Head of caudate nucleus (tissue), 42 donors: ENCODE measurements at places on chromosomes 7 and 10.

- DNase-seq = no peak
These were observed 16.4 kb downstream of the PRSS2 start for GRCh38 chr7:142787034-142787768.

- DNase-seq = no peak
These were observed 120.2 kb downstream of the TEX36 start for GRCh38 chr10:125562737-125563136.

GRCh38 chr10:125050383-125050782 is 108.5 kb downstream of the ZRANB1 start:
- no peak for DNase-seq

- peak; percentile 34 for DNase-seq
These were observed 6.6 kb upstream of the ITIH2 start for GRCh38 chr10:7696545-7696944.

- no peak for DNase-seq
These were observed 100.2 kb downstream of the GNAT3 start for GRCh38 chr7:80411621-80412020.

- no peak for DNase-seq
These were observed 23.6 kb upstream of the STK17A start for GRCh38 chr7:43559171-43559945.

- DNase-seq = no peak
These were observed 13.6 kb upstream of the STAMBPL1 start for GRCh38 chr10:88866454-88866853.

DNA sequence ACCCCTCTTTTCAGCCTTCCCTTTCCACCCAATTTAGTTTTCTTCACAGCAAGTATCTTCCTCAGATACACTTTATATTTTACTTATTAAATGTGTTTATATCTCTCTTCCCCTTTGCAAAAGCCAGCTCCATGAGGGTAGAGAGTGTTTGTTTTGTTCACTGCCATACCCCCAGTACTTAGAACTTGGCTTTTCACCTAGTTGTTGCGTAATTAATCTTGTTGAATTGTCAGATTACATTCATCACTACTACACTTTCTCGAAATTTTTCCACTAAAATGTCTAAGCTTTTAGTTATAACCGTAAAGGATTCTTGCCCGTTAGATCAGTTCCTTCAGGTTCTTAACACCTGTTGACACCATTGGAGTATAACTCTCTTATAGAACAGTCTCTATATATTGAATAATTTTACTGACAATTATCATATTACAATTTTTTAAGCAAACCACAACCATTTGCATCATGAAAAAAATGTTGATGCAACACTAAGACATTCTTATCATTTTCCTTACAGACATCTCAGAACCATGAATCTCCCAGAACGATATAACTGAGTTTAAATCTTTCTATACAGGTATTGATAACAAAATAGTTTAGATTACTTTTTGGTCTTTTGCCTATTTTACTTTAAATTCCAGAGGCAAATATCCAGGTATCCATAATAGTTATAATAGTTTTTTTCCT is 29.9 kb downstream of the VWDE start:
- no peak for DNase-seq

DNA sequence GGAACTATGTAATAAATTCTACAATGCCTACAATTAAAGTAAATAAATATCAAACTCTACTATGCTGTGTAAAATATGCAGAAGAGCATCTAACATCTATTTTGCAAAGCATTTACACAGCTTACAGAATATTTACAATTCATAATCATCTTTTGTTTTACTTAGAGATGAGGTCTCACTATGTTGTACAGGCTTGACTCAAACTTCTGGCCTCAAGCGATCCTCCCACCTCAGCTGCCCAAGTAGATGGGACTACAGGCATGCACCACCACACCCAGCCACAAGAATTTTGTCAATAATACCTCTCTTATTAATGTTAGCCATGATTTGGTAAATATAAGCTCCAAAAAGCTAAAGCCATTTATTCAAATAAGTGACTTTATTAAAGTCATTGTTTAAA is 21.9 kb upstream of the CAV2 start:
- no peak for DNase-seq

- no peak for DNase-seq
These were observed 134.3 kb downstream of the VIPR2 start for GRCh38 chr7:159010411-159010810.

- no peak for DNase-seq
These were observed 67.7 kb downstream of the ZMIZ1 start for GRCh38 chr10:79136236-79137005.

- DNase-seq = no peak
These were observed 1.2 kb downstream of the SFRP4 start for GRCh38 chr7:37915438-37915837.

- DNase-seq = no peak
These were observed 79.8 kb downstream of the EPDR1 start for GRCh38 chr7:38000272-38000671.

DNA sequence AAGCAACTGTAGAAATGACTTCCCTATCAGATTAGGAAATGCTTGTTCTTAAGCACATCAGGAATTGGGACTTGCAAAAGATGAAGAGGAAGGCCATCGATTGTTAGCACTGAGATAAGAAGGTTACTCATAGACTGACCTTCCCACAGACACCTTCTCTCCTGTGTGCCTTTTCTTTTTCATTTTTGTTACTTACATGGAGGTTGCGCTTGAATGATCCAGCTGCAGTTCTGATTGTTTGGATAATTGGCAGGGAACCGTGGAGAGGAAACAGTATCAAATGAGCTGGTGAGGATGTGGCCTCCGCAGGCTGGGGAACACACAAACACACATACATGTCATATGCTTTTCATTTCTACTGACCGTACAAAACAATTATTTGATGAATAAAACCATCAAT is 134.9 kb upstream of the RSU1 start:
- DNase-seq = no peak

DNA sequence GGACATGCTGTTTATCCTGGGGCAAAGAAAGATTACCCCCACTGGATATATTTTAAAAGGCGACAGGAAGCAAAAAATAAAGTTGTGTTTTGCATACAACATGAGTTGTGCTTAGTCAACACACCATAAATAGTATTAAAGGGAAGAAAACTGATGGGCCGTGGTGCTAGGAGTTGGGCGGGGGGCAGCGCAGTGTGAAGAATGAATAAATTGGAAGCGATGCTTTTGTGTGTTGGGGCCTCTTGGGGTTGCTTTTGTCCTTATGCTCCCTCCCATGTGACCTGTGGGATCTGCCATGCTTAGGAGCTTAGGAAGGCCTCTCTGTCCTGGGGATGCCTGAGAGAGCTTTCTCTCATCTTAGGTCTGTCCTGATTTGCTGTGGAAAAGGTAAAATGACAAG is 35.0 kb upstream of the AGR3 start:
- DNase-seq = no peak

DNA sequence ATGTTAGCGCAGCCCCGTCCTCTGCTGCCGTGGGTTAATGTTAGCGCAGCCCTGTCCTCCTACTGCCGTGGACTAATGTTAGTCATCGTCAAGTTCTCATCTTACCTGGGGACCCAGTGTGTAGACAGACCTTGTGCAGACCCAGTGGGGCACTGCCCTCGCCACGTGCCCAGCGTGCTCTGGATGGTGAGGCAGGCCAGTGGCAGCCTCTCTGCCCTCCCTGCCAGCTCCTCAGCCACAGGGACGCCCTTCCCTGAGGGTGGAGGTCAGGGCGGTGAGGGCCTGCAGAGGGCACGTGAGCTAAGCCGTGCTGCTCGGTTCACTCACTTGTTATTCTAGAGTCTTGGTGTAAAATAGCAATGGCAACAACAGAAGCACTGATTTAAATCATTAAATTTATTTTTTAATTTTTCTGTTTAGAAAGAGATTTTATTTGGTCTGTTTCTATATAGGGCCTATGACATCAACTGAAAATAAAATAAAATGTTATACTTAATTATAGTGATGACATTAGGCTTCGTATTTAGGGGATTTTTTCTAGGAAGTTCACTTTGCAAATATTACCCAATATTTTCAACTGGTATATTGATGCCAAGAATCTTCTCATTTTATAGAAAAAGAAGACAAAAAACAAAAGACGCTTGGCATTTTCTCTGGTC is 48.4 kb downstream of the NKX6-2 start:
- DNase-seq = no peak

GRCh38 chr10:25820874-25821273 is 113.2 kb upstream of the MYO3A start:
- DNase-seq = no peak

DNA sequence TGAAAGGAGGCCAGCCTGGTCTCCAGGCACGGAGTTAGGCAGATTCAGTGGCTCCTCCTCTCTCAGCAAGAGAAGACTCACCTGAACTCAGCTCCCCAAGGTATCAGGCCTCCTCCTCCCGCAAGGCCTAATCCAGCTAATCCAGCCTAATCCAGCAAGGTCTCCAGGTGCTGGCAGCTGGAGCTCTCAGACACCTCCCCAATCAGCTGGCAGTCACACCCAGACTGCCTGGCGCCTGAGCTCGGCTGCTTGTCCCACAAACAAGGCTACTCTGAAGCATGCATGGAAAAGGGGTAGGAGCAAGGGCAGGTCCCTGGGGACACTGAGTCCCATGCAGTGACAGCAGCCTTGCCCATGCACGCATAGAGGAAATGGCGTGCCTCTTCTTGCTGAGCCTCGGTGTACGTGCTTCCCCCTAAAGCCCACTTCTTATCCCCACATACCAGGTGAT is 3.3 kb upstream of the OPN4 start:
- no peak for DNase-seq

DNA sequence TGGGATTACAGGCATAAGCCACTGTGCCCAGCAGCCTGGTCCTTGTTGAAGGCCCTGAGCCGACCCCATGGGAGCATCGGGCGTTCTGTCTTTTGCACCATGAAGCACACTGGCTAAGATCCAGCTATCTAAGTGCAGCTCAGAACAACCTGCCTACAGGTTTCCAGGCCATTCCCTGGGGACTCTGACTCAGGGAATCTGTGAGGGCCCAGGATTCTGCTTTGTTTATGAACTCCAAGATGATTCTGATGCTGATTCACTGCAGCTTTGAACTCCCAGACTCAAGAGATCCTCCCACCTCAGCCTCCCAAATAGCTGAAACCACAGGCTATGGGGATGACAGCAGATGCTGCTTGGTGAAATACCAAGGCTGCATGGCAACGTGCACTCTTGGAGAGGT is 30.2 kb downstream of the NPTX2 start:
- DNase-seq = no peak

DNA sequence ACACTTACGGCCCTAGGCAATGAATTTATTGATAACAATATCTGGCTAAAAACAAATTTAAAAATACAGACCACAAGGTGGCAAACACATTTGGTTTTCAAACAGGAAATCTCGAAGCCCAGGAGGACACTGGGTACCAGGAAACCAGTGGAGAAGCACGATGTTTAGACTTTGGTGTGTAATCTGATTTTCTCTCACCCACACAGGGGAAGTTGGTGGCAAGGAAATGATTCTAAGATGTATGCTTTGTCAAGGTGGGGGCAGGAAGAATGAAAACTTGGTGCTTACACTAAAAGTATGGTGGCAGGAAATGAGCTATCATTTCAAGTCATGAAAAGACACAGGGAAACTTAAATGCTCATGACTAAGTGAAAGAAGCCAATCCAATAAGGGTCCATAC is 113.2 kb upstream of the ANKRD1 start:
- DNase-seq = no peak

DNA sequence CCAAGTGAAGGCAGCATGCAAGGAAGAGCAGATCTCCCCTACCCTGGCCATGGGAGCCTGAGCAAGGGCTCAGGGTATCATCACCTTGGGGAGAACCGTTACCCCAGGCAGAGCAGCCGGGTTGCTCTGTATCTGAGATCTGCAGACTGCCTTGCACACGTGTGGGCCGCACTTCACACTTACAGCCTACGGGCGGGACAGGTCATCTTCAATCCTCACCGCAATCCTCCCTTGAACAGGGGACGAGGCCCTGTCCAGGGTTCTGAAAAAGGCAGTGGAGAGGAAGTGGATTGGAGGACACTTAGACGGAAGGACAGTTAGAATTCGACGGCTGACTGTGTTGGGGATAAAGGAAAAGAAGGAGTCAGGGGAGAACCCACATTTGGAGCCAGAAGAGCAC is 51.4 kb downstream of the NPS start:
- DNase-seq = no peak

- DNase-seq = no peak
These were observed 32.4 kb downstream of the TACC2 start for GRCh38 chr10:122021379-122021778.

GRCh38 chr10:92184977-92185376 is 105.9 kb downstream of the CPEB3 start:
- no peak for DNase-seq

- no peak for DNase-seq
These were observed at the start of gene C10orf90 for GRCh38 chr10:126670056-126670894. Gene C10orf90 (minus strand): TSS chr10:126670693. CDS start chr10:126670480, 213 bp downstream.

GRCh38 chr10:129760416-129760815 is 203.7 kb downstream of the EBF3 start:
- no peak for DNase-seq

- DNase-seq = no peak
These were observed 30.0 kb downstream of the DGKI start for GRCh38 chr7:137816696-137817320.

- DNase-seq = no peak
These were observed 689.5 kb downstream of the DNAJB9 start for GRCh38 chr7:109259151-109259550.
